Osteoblast (primary cell): ENCODE measurements at places on chromosomes 5 and 9. TPM values are rescaled to one million over a fixed set of nuclear protein-coding genes. Genes with fewer than 3 reads are reported as not detected.

CATSPER3 gene
- total RNA-seq = 0.29 and 0.36 TPM in 2 replicates

PRDM9 gene
- not detected in 2 replicates for total RNA-seq

MEF2C gene
- total RNA-seq = 9.4 and 13.4 TPM in 2 replicates

FAM151B gene
- total RNA-seq = 13.0 and 19.2 TPM in 2 replicates

RANBP17 gene
- total RNA-seq = 4.0 and 5.0 TPM in 2 replicates

PCDHB4 gene
- 1.1 and 1.2 TPM in 2 replicates for total RNA-seq

CTXN3 gene
- not detected in 2 replicates for total RNA-seq

INSL4 gene
- total RNA-seq = not detected in 2 replicates

HMGCS1 gene
- 222 and 277 TPM in 2 replicates for total RNA-seq

SGCD gene
- total RNA-seq = 27.1 and 33.3 TPM in 2 replicates

FBP2 gene
- total RNA-seq = not detected in 2 replicates

RAB3C gene
- total RNA-seq = not detected in 2 replicates

CCDC192 gene
- total RNA-seq = not detected in 2 replicates

DAB2IP gene
- 49.2 and 60.8 TPM in 2 replicates for total RNA-seq

HABP4 gene
- 12.7 and 14.1 TPM in 2 replicates for total RNA-seq

KLF9 gene
- total RNA-seq = 46.9 and 51.8 TPM in 2 replicates

UGT3A2 gene
- total RNA-seq = under 0.01 TPM in 1 of 2 replicates, not detected in the other

ARID3C gene
- total RNA-seq = under 0.01 TPM in 1 of 2 replicates, not detected in the other

IRX4 gene
- total RNA-seq = not detected in 2 replicates

FSD1L gene
- total RNA-seq = 6.5 and 7.1 TPM in 2 replicates

SERF1A gene
- total RNA-seq = 8.3 and 14.1 TPM in 2 replicates

NOL6 gene
- total RNA-seq = 18.6 and 23.5 TPM in 2 replicates
